Activated T-helper 17 cell treated with anti-CD3 and anti-CD28 coated beads, Interleukin-2, amount 50 U/mL, for 72 hours (primary cell): ENCODE measurements at places on chromosomes 16 and 17. TPM values are rescaled to one million over a fixed set of nuclear protein-coding genes. Genes with fewer than 3 reads are reported as not detected.

DNA sequence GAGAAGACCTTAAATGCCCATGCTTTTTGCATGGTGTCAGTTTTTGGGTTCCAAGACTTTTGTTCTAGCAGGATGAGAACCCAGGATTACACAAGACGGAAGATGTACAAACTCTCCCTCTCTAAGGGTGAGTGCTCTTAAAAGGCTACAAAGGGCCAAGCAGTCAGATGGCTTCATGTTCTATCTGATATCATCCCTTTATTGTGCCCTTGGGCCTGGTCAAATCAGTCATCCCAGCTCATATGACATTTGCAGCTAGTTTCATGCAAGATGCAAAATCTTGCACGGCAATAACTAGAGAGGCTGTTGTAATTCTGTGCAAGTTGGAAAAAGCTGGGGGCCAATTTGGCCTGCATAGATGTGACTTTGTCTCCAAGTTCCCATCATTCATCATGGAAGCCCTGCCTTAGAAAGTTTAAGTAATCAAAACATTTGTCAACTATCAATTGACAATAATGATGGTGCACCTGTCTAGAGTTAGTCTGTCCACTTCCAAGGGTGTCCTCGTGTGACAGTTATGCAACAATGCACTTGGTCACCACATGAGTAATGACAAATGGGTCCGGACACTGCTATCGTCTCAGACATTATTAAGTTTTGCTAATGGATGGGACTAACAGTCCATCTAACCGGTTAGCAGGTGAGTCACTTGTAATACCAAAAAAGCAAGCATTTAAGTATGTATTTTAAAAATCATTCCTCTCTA is 58.6 kb upstream of the ZFHX3 start:
- ATAC-seq: no peak

DNA sequence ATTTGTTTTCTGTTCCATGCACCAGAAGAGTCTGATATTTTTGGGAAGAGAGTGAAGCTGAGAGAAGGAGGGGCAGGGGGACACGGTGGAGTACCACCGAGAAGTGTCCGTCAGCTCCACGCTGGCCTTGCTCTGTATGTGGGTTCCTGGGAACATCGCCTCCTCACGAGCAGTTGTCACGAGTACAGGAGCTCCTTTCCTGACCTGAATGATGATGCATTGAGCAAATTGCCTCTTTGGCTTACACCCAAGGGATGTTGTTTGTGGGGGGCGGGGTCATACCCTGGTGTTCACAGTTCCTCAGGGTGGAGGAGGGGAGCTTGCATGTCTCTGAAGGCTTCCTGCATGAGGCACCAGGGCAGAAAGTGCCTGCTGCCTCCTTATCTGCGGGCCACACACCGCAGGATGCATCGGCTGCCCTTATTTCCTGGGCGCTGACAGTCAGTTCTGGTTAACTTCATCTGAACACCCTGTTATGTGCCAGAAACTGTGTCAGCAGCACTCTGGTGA is 36.2 kb downstream of the RGS9 start:
- ATAC-seq: peak; percentile 93

Gene OTOP2
- not detected for total RNA-seq

- ATAC-seq: no peak
These were observed 19.9 kb upstream of the JPH3 start for GRCh38 chr16:87582216-87582965.

- no peak for ATAC-seq
These were observed 148.6 kb downstream of the KIF2B start for GRCh38 chr17:53971361-53971760.

Gene TNP2
- total RNA-seq: not detected

Gene SLC6A2
- not detected for total RNA-seq

GRCh38 chr16:17134586-17134985 is 336.2 kb downstream of the XYLT1 start:
- no peak for ATAC-seq

Gene DHRS7C
- not detected for total RNA-seq

DNA sequence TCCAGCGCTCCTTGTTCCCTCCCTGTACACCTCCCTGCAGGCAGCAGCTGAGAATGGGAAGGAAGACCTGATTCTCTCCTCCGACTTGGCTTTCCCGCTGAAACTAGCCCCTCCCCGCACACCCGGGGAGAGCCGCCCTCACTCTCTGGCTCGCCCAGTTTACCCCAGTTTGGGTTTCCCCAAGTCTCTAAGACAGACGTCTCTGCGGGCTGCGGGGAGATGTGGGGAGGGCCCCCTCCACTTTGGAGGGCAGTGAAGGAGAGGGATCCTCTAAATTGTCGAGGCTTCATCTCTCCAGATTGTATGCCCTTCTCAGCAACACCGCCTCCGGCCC is 797 bp downstream of the GRB7 start:
- ATAC-seq: peak; percentile 93
